ENCODE measurements at places on chromosomes 5 and 9.

GRCh38 chr5:131766689-131767088, 30.1 kb downstream of the FNIP1 start:
- no peak for DNase-seq

DNA sequence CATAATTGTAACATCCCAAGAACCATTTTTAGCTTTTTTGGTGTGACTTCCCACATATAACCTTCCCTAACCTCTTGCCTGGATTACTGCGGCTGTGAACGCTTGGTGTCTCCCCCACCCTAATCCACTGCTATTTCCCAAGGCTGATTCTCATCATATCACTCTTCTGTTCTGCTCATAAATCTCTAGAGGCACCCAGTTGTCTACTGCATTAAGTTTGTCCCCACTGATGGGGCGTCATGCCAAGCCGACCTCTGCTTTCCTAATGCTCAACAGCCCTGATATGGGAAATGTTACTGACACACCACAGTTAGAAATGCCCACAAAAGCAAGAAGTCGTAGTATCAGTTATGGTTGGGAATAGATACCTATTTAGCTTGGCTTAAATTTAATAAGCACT, 24.4 kb downstream of the NPR3 start:
- no peak for DNase-seq

- no peak for DNase-seq
Measured at GRCh38 chr5:124957063-124957462, 210.6 kb upstream of the ZNF608 start.

- no peak for DNase-seq
Measured at GRCh38 chr9:89496645-89497256, 1.2 kb downstream of the SEMA4D start.

GRCh38 chr5:6462671-6463070, 14.0 kb downstream of the UBE2QL1 start:
- DNase-seq = no peak

DNA sequence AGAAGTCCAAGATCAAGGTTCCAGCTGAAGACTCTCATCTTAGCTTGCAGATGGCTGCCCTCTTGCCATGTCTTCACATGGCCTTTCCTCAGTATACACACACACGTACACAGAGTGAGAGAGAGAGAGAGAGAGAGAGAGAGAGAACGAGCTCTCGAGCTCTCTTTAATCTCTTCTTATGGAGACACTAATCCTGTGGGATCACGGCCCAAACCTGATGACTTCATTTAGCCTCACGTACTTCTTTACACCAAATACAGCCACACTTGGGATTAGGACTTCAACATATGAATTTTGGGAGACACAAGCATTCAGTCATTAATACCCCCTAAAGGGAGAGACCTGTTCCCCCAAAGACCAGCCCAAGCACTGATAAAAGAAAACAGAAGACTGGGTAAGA, 42.8 kb downstream of the SIL1 start:
- DNase-seq = no peak

GRCh38 chr5:34959323-34959722, 30.0 kb downstream of the DNAJC21 start:
- peak; percentile 61 for DNase-seq

DNA sequence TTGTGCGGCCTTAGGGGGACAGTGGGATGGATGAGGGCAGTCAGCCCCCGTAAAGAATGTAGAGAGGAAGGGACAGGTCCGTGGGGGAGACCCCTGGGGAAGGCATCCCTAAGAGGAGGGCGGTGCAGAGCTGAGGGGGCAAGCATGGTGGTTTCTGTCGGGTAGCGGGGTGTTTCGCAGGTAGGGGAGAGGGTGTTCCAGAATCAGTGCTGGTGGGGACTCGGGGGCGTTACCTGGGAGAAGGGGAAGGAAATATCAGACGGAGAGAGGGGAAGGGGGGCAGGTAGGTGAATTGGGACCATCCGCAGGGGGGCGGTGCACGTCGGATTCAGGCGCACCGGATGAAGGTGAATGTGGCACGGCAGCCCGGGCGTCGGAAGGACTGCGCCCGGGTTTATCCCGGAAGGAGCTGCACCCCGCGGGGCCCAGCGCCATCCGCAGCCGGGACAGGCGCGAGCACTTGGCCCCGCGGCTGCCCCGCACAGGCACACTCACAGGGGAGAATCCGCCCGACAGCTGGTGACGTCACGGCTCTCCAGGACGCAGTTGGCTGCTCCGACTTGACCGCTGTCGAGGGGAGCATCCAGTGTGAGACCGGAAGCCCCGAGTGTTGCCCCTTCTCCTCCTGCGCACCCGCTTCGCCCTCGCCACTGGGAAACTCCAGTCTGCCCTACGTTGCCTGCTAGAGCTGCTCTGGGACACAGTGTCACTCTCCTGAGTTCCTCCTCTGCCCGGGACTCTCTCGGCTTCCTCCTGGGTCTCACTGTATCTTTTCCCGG, 1.3 kb downstream of the CD72 start:
- DNase-seq = peak; percentile 83

DNA sequence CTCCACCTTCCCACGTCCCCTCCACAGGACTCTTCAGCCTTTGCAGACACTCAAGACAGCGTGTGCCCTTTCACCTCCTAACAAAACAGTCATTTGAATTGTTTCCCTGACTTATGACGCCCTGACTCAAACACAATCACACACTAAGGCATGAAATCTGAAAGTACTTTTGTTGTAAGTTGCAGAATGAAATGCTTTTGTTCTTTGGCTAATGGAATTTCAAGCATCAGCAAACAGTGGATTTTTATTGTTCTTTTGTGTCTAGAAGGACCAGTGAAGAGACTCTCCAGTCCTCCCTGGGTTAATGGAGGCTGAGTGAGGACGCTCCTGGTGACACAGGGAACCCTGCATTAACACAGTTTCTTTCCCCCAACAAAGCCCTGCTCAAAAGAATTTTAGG, 380.1 kb downstream of the CTNND2 start:
- no peak for DNase-seq

DNA sequence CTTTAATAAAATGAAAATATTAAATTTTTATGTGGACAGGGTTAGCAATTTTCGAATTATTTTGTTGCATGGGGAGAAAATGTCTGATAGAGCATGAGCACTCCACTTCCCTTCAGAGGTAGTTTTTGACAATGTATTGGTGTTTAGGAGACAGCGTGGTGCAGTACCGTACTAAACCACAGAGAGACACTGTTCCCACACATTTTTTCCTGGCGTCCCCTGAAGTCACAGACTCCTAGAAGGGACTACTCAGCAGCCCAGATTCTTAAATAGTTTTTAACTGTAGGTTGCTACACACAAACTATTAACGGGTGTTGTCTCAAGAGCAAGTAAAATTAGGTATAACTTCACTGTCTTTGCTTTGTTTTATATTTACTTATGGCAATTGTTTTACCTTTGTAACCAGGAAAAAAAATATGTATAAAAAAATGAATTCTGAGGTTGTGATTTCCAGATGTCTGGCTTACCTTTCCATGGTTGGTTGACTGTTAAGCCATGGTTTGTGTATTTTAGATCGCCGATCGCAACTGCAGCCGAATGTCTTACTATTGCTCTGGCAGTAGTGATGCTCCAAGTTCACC, 171.2 kb downstream of the DOCK8 start:
- DNase-seq = no peak

GRCh38 chr5:114438471-114438870, 76.6 kb downstream of the KCNN2 start:
- no peak for DNase-seq

GRCh38 chr9:120257483-120257882, 322.5 kb downstream of the CDK5RAP2 start:
- DNase-seq = no peak
